ENCODE measurements at places on chromosomes 11 and 22.
A peak's percentile ranks its signal among the peaks of the same experiment; 100 is the strongest.

- no peak for DNase-seq
These were observed 535.0 kb downstream of the TBC1D22A start for GRCh38 chr22:47297261-47298016.

DNA sequence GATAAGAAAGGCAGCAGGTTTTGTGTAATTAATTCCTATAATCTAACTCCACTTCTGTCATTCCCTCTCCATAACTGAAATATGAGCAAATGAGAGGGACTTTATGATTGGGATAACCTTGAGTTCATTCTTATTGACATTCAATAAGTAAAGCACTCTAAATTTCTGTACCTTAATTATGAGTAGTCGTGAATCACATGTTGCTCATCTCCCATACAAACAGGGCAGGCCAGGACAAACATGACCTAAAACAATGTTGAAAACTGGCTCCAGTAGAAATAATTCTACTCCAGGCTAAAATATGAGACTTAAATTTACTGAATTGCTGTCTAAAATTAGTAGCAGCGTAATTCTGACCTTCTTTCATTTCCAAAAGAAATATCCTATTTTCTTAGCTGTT lies 505.4 kb downstream of the NELL1 start:
- DNase-seq = no peak

GRCh38 chr11:115008799-115009198 lies 330.5 kb downstream of the NXPE2 start:
- no peak for DNase-seq

GRCh38 chr11:115623021-115623451 lies 118.8 kb upstream of the CADM1 start:
- DNase-seq = no peak

DNA sequence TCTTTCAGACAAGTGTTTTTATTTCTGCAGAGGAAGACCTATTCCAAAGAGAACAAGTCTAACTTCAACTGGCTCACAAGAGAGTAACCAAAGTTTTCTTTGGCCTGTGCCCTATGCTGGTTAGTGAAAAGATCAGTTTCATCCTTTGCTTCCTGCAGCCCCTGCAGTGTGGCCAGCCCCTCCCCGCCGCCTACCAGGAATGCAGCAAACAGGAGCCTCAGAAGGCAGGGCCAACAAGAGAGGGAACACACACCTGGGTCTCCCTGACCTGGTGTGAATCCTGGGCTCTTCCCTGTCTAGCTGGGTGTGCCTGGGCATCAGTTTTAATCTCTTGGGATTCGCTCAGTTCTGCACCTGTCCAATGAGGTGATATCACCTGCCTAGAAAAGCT lies 21.5 kb upstream of the SCARF2 start:
- no peak for DNase-seq

DNA sequence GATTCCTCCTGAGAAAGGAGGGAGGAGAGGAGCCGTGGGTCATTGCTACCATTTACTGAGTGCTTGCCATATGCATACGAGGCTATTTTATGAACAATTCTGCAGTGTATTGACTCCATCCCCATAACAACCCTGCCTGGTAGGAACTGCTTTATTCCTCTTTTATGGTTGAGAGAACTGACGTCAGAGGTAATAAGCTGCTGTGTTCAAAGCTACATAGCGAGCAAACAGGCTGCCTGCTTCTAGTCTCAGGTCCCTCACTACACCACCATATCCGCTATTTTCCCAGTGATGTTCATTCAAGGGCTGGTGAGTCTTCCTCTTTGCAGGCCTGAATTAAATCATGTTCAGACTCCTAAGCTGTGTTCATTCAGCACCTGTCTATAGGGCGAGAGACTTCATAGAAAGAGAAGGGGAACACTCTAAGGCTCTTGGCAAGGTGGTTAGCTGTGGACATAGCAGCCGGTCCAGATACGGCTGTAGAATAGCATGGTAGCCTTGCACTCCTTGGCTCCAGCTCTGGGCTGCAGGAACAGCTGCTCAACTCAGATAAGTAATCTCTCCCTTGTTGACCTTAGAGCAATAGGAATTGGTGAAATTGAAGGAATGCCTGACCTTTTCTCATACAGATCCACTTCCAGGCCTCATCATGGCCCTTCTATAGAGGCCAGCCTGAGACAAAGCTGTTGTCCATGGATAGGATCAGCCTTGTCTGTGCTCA lies 82.6 kb downstream of the MICAL2 start:
- DNase-seq = no peak

- no peak for DNase-seq
These were observed 25.4 kb upstream of the SMTN start for GRCh38 chr22:31055635-31056159.

- no peak for DNase-seq
These were observed 289.4 kb downstream of the SBF2 start for GRCh38 chr11:10004526-10005113.

DNA sequence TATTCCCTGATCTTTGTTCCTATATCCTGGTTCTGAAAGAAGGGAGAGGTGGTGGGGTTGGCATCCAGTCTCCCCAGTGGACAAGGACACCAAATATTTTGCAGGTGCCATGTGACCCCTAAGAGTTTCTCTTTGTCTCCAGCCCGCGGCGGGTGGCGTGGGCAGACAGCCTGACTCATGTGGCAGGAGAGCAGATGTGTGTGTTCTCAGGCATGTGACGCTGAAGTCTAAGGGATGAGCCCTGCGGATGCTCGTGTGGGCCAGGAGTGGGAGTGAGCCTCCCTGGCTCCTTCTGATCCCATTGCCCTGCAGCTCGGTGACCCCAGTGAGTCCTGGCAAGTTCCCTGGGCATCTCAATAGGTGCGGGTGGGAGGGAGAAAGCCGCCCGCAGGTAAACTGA lies 94.8 kb upstream of the TBCEL start:
- no peak for DNase-seq

- no peak for DNase-seq
These were observed 1.5 kb downstream of the PRRG4 start for GRCh38 chr11:32831221-32831620.

GRCh38 chr11:122339436-122340060 lies 223.5 kb upstream of the BLID start:
- DNase-seq = no peak

DNA sequence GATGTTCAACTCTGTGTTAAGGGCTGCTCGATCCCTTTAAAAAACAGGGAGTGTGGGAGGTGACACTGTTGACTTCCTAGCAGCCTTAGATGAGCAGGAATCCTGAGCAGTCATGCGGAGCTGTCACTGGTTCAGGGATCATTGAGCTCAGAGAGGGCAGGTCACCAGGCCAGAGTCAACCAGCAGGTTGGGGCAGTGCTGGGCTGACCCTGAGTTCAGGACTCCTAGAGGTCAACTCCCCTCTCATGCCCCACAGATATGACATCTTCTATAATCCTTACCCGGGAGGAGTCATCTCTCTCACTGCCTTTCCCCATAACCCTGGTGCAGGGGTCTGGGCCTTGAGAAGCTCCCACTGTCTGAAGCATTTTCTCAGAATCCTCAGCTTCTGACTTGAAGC lies 12.9 kb upstream of the WNT11 start:
- DNase-seq = no peak

GRCh38 chr22:23906641-23907040 lies 12.5 kb downstream of the MIF start:
- DNase-seq = no peak

DNA sequence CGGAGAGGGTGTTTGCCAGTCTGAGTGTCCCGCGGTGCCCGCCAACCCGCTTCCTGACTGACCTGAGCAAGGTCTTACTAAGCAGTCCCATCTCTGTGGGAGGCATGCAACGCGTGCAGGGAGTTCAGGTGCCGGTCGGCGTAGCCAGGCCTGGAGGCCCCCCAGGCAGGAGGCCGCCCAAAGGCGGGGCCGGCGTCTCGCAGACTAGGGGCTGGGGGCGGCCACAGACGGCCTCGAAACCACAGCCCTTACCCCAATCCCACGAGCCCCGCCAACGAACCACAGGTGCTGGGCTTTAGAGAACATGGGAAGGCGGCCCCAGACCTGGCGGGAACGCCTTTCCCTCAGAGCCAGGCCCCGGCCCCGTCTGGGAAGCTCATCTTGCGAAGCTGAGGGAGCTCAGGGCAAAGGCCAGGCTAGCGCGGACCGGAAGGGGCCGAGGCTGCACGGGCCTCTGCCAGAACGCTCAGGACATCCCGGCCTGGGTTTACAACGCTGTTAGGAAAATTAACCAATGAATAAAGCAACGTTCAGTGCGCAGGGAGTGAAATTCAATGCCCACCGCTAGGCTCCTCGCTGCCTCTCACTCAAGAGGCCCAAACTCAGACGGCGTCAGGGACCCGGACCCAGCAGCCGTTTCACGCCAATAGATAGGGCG lies 2.1 kb upstream of the MTFP1 start:
- peak; percentile 49 for DNase-seq

GRCh38 chr11:34860034-34860433 lies 56.1 kb downstream of the APIP start:
- no peak for DNase-seq

DNA sequence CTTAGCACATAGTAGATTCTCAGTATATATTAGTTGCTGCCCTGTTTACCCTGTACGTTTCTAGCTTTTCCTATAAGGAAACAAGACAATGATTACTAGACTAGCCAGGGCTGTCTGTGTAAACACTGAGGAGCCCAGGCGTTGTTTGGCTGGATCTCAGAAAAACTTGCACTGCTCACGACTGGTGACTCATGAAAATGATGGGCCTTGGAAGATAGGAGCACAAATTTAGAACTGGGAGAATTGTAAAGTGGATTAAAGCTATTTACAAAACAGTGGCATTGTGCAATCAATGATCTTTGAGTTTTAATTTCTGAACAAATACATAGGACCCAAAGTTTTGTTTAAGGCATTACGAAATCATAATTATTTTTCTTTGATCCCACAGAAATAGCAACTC lies 276.9 kb downstream of the FAM76B start:
- no peak for DNase-seq

DNA sequence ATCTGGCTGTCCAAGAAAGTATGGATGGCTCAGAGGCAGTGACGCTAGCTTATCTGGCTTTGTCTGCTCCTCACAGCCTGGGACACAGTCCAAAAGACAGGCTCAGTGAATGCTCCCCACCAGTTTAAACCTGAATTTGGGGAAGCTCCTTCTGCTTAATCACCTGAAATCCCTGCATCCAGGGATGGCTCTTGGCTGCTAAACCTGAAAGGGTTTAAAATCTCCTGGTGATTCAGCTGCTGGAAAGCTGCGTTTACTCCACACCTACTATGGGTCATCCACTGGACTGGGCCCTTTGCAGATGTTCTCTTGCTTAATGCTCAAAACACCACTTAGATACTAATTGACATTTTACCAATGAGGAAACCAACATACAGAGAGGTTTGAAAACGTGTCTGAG lies 302.0 kb upstream of the NARS2 start:
- DNase-seq = no peak

GRCh38 chr11:7196396-7197146 lies 55.1 kb upstream of the SYT9 start:
- DNase-seq = no peak

GRCh38 chr11:88909500-88909899 lies 156.3 kb downstream of the GRM5 start:
- DNase-seq = no peak

DNA sequence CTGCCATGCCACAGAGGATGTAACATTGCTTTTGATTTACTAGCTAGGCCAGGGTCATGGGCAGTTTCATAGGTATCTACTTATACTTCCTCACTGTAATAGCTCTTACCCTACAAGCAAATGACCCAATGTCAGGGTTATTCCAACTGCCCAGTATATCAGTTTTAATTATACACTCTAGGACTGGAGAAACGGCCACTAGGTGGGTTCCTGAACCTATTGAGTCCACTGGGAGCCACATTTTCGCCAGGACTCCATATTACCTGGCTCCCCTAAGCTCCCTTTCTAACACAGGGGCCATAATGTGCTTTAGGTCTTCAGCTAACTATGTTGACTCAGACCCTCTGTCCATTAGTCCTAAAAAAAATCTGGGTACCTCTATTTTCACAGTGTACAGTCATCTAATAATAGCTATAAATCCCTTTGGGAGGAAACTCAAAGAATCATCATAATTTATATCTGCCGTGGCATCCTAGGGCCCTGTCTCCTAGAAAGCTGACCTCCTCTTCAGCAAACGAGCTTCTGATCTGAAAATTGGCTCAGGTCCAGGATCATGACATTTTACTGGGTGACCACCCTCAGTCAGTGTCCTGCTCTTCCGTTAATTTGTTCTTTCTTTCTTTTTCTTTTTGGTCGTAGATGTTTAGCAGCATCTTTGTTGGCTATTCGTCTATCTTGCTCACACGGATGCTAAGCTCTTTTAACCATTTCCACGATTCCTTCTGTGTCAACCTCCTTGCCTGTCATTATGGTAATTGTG lies 244.3 kb downstream of the FAM76B start:
- no peak for DNase-seq

DNA sequence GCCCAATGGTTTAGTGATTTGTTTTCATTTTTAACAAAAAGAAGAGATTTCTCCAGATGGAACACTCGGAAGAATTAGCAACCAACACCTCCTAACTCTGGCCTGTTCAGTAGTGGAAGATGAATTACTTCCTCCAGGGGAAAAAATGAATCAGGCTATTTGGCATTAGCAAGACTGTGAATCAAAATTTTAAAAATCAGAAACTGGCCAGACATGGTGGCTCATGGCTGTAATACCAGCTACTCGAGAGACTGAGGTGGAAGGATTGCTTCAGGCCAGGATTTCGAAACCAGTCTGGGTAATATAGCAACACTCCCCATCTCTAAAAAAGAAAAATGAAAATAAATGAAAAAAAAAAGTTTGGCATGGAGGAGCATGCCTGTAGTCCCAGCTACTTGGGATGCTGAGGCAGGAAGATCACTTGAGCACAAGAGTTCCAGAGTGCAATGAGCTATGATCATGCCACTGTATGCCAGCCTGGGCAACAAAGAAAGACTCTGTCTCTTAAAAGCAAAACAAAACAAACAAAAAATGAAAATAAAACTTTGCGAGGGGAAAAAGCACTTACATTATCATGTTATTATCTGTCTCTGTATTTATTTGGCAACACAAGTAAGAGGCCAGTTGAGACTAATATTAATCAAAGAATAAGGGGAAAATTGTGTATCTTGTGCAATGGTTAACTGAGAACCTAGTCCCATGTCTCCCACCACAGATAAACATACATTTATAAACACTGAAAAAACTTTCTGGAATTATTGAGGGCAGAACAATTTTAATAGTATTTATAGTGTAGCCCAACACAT lies 796.3 kb upstream of the ANO3 start:
- DNase-seq = no peak

GRCh38 chr11:85758026-85758425 lies 52.9 kb downstream of the SYTL2 start:
- no peak for DNase-seq

GRCh38 chr22:17418890-17419324 lies 49.6 kb downstream of the CECR2 start:
- DNase-seq = no peak

- DNase-seq = no peak
These were observed 21.2 kb upstream of the OR10A5 start for GRCh38 chr11:6824136-6824823.

- no peak for DNase-seq
These were observed 1.8 kb upstream of the CD82 start for GRCh38 chr11:44563711-44564110.

DNA sequence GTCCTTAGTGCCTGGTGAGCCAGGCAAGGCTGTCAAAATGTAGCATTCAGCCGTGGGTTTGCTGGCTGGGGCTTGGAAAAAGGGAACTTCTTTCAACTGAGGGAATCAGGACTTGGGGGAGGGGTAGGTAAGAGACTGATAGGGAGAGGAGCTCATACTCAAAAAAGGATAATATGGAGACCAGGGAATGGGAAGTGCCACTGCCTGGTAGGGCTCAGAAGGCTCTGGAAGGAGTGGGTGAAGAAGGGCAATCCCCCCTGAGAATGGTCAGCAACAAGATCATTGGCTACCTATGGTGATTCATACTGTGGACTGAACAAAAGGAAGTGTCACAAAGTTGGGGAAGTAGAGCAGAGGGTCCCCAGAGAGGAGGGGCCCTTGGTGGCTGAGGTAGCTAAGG lies 1.9 kb downstream of the CNGA4 start:
- no peak for DNase-seq

Data from stimulated activated CD4-positive, alpha-beta T cell treated with anti-CD3 and anti-CD28 coated beads, Interleukin-4, amount 100 ng/mL, for 4 hours (primary cell).